ENCODE measurements at places on chromosomes 12 and 14.

DNA sequence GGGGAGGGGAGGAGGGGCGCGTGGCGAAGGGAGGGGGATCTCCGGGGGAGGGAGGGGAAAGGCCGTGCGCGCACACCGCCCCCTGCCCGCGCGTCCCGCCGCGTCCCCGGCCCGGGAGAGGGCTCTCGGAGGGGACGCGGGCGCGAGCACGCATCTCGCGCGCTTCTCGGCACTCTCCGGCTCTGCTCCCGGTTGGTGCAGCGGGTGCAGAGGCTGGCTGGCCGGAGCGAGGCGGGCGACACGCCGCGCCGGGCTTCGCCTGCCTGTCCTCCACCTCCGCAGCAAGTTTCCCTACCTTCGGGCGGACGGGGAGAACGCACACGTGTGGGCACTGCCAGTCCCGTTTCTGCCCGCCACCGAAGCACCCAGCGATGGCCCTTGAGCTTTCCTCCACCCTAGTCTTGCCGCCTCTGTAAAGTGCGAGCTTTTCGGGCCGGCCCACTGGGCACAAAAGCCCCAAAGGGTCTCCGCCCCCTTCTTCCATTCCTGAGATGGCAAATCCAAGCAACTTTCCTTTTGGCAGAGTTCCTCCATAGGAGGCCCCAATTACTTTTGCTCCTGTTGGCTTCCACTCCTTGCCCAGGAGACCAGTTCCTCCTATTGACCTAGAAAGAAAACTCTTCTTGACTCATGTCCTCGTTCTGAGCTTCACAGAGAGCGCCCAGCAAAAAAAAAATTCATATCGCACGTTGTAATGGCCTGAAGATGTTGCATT, 363 bp upstream of the CSAD start:
- DNase-seq = peak; percentile 23

DNA sequence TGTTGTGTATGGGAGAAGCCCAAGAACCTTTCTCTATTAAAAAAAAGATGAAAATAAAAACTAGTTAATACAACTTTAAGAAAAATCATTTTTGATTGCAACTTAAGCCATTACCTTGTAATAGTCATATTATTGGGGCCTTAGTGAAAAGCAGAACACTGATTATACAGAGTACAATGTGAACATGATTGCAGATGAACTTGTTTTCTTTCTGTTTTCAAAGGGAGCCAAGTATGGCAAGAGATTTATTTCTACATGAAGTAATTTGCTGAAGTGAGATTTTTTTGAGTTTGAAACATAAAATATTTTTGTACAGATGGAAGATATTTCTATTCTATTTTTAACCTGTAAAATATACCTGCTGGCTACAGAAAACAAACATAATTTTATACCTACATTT, 104.9 kb downstream of the GPR135 start:
- DNase-seq = no peak

- DNase-seq = no peak
These were observed 49.8 kb downstream of the FBXO33 start for GRCh38 chr14:39382463-39382862.

GRCh38 chr14:24659916-24660570, 26.1 kb upstream of the GZMB start:
- peak; percentile 89 for DNase-seq

DNA sequence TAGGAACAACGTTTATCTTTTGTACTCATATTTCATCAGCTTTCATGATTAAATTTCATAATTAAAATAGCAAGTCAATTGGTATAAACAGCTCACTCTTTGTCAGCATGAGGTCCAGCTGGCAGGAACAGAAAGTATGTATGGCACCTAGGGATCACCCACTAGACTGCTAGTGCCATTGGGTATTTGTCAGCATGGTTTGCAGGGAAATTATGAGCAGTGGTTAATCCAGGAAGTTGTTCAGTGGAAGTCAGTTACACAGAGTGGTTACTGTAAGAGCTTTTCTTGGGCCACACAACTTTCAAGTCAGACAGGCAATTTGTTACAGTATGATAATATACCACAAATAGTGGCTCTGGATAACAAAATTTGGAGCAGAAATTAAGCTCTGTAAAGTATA, 340.3 kb upstream of the RGS6 start:
- peak; percentile 89 for DNase-seq

GRCh38 chr14:95346820-95347219, 27.1 kb upstream of the CLMN start:
- DNase-seq = no peak

GRCh38 chr14:22151121-22151520, 437.9 kb downstream of the DAD1 start:
- no peak for DNase-seq

GRCh38 chr14:98982986-98983385, 289.0 kb downstream of the BCL11B start:
- no peak for DNase-seq

DNA sequence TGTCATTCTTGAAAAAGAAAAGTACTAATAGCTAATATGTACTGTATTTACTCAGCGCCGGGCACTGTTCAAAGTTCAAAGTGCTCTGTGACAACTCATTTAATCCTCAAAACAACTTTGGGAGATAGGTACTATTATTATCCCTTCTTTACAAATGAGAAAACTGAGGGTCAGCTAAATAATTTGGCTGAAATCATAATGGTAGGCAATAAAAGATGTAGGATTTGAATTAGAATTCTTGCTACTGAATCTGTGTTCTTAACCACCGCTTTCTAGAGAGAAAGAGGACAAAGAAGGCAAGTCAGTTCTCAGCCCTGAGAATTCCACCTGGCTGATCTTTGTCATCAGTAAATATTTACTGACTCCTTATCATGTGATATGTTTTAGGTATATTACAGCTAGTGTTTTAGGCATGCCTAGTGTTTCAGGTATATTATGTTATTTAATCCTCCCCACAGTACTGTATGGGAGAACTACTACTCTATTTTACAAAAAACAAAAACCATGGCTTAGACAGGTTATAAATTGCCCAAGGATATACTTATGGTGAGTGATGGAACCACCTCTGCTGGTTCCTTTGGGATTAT, 205.7 kb upstream of the GZMB start:
- DNase-seq = no peak

DNA sequence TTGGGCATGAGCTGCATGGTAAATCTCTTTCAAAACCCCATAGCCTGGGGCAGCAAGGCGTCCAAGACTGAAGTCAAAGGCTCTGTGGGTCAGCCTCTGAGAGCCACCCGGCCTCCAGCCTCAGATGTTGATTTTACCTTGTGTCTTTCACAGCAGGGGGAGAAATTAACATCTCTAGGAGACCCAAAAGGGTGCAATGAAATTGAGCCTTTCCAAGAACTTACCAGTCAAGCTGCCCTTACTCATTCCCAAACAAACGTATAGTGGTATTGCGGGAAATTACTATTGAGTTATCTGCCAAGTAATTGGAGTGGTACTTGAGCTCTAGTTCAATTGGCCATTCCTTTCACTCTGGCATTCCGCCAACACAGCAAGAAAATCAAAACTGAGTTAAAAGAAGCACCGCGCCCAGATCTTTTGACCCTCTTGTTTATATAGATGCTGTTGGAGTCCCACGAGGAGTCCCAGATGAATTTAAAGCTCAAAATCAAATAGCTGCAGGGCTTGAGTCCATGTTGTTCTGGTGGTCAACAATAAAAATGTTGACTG, 380.7 kb upstream of the SYT1 start:
- DNase-seq = no peak

DNA sequence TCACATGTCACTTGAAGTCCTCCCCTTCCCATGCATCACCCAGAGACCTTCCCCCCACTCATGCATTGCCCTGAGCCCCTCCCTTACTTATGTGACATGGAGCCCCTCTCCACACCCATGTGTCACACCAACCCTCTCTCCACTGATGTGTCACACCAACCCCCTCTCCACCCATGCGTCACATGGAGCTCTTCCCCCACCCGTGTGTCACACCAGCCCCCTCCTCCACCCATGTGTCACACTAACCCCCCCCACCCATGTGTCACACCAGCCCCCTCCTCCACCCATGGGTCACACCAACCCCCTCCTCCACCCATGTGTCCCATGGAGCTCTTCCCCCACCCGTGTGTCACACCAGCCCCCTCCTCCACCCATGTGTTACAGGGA, 30.4 kb downstream of the RTL1 start:
- DNase-seq = no peak

GRCh38 chr12:51373187-51373586, 18.0 kb downstream of the GALNT6 start:
- peak; percentile 79 for DNase-seq

GRCh38 chr12:116616536-116617248, 57.5 kb downstream of the MAP1LC3B2 start:
- no peak for DNase-seq

GRCh38 chr12:117084405-117085317, 14.6 kb downstream of the TESC start:
- no peak for DNase-seq

DNA sequence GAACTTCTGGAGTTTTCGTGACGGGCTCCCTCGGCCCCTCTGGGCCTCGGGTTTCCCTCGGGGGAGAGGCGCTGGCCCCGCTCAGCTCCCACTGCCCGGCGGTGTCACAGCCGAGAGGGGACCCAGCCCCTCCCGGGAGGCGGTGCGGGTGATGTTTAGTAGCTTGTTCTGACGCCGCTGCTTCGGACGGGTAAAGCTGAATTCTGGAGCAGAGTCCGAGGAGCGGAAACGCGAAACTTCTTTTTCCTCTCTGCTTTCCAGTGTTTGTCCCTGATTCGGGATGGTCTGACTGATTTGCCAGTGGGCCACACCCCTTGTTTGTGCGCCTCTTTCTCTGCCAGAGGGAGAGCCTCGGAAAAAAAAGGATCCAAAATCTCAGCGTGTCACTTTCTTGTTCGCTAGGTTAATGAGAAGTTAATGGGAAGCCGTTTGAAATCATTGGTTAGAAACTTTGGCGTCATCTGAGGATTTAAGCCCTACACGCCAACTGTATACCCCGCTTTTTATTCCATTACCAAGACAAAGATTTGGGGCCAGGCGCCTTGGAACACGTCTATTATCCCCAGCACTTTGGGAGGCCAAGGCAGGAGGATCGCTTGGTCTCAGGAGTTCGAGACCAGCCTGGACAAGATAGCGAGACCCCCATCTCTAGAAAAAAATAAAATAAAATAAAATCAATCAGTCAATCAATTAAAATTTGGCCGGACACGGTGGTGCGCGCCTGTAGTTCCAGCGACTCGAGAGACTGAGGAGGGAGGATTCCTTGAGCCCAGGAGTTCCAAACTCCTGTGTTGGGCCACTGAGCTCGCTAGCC, 756 bp downstream of the TULP3 start:
- no peak for DNase-seq

DNA sequence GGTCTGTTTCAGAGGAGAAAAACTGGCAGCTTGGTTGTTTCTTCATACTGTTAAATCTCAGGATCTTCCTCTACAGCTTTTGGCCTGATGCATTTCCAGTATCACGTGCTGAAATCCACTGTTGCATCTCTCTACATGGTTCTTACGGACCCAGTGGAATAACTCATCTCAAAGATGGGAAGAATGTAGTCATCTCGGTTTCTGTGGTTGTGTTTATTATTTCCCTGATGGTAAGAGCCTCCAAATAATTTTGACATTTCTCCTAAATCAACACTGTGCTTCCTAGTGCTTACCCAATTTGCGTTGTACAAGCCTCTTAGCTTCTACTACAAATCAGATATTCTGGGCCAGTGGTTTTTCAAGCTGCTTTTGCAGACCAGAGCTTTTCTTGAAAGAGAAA, 812.8 kb downstream of the C12orf50 start:
- no peak for DNase-seq

GRCh38 chr14:101222362-101223070, 319.0 kb upstream of the RTL1 start:
- no peak for DNase-seq

- DNase-seq = no peak
These were observed 24.9 kb upstream of the FRMD6 start for GRCh38 chr14:51626788-51627187.

- no peak for DNase-seq
These were observed 1.0 kb downstream of the SMARCD1 start for GRCh38 chr12:50086148-50086547.

DNA sequence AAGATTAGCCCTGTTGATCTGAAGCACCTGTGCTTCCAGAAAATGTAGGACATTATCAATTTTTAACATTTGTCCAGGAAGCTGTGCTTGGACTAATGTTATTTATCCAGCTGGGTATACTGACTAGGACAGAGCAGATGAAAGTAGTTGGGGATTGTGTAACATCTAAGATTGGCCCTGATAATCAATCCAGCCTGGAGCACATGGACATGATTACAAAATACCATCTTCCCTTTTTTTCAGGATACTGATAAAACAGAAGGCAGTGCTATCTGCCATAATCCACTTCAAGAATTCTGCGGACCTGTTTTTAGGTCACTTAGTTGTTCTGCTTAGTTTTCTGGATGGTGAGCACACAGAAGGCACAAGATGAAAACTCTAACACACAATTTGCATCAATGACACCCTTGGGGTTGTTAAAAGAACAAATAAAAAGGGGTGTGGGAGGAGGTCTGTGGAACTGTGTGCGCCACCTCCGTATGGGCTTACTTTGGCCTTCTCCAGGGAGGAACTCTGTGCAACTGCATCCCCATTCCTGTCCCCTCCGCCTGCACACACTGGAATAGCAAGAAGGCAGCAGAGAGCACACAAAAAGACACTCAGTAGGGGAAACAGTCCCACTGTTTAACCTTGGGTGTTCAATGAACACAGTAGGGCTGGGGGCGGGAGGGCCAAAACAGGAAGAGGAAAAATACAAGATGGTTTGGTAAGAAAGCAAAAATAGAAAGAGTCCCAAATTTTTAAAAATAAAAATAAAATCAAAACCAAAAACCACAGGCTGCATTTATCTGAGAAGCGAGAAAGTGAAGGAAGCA, 31.1 kb upstream of the DUSP6 start:
- DNase-seq = peak; percentile 61

- DNase-seq = no peak
These were observed 43.2 kb upstream of the TUNAR start for GRCh38 chr14:95833429-95833828.

GRCh38 chr12:102957339-102958050, at the start of gene ASCL1:
ASCL1 (plus strand) TSS chr12:102957674; CDS start chr12:102958245, 571 bp downstream.
- no peak for DNase-seq

- no peak for DNase-seq
These were observed 46.3 kb upstream of the FAR2 start for GRCh38 chr12:29102741-29103140.

DNA sequence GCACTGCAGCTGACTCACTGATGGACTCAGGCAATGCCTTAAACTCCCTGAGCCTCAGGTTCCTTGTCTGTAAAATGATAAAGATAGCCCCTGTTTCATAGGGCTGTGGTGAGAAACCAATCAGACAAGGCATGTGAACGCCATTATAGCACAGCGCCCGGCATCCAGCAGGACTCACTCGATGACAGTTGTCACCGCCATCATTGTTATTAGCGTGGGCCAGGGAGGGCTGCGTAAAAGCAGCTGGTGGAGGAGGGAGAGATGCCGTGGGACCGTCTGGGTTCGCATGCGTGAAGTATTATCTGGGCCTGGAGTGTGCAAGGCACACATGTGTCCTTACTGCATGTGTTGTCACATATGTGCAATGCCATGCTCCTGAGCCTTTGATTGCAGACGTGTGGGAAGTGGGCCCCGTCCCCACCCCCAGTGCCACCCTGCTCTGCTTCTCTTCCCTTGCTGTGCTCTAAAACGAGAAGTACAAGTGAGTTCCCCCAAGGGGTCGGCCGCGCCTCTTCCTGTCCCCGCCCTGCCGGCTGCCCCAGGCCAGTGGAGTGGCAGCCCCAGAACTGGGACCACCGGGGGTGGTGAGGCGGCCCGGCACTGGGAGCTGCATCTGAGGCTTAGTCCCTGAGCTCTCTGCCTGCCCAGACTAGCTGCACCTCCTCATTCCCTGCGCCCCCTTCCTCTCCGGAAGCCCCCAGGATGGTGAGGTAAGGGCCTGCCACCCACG, at the start of gene PTPN6:
PTPN6 (plus strand) TSS at position 546 of the 730 bp plus-strand sequence; CDS start at position 703, 157 bp downstream.
- peak; percentile 93 for DNase-seq

GRCh38 chr12:45089411-45090075, 38.6 kb upstream of the DBX2 start:
- DNase-seq = no peak

All from MV-4-11 (cell line).